ENCODE measurements at places on chromosomes 11 and 22.

GRCh38 chr11:87359401-87359800 lies 321.7 kb downstream of the TMEM135 start:
- DNase-seq: no peak

- DNase-seq: no peak
These were observed 39.9 kb downstream of the CD44 start for GRCh38 chr11:35178873-35179272.

DNA sequence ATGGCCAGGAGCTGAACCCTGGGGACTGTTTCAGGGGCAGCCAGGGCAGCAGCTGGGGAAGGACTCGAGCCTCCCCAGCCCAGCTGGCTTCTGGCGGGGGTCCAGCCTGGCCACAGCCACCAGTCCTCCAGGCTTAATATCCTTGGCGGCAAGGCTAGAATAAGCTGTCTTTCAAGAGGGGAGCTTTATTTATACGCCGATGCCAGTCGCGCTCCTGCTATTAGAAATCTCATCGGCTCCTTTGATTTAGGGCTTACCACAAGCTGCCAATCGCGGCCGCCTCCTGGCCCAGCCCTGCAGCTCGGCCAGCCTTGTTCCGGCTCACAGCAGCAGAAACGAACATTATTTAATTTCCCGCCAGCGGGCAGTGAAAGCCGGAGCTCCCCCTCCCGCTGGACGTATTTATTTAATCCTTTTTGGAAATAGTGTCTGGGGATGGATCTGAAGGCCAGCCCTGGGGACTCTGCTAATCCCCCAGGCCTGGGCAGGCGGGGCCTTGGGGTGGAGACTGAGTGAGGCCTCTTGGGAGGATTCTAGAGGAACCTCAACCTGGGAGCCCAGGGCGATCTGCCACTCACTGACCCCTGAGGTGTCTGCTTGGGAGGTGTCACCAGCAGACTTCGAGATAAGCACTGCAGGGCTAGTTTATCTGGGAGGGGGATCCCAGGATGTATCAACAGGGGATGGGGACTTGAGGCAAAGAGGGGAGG lies 363.1 kb downstream of the MN1 start:
- DNase-seq: no peak

DNA sequence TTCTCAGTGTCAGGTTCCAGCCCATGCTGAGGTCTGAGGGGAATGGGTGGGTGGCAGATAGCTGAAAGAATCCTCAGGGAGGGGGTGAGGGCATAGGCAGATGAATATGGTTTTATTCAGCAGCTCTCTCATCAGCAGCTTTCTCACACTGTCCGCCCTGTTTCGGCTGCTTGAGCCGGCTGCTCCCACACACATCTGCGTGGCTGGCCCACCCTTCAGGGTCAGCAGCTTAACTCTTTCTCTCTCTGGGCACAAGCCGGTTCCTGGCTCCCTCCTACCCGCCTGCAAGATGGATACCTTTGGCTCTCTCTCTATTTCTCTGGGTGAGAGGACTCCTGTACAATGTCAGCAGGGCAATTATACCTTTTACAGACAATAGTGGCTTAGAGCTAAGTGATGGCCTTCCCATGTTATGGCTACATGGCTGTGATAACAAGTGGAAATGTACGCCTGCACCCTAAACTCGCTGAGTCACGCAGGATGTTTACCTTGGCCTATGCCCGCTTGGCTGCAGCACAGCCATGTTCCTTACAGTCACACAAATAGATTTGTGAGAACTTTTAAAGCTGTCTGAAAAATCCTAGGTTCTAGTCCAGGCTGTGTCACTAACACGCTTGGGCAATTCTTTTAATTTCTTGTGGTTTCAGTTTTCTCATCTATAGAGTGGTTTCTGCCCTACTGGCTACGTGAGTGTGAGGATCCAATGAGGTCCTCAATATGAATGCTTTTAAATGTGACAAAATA lies 4.1 kb downstream of the MMP20 start:
- DNase-seq: no peak

- no peak for DNase-seq
These were observed 232.7 kb upstream of the B3GAT1 start for GRCh38 chr11:134644476-134645456.

DNA sequence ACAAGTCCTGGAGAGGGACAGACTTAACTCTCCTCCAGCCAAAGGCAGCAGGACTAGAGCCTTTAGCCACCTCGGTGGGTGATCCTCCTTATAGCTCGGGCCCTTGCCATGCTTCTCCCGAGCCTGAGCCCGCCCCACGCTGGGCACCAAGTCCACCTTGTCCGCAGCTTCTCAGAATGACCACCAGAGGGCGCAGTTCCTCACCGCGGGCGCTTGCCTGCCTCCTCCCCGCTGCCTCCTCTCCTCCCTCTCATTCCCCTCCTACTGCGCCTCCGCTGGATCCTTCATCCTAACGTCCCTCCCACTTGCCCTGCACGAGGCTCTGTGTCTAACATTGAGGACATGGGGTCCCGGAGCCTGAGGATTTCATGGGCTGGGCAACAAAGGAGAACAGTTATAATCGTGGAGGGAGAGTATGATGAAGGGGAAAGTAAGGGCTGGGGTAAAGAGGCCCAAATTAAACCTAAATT lies 11.3 kb upstream of the MOGAT2 start:
- peak; percentile 56 for DNase-seq

DNA sequence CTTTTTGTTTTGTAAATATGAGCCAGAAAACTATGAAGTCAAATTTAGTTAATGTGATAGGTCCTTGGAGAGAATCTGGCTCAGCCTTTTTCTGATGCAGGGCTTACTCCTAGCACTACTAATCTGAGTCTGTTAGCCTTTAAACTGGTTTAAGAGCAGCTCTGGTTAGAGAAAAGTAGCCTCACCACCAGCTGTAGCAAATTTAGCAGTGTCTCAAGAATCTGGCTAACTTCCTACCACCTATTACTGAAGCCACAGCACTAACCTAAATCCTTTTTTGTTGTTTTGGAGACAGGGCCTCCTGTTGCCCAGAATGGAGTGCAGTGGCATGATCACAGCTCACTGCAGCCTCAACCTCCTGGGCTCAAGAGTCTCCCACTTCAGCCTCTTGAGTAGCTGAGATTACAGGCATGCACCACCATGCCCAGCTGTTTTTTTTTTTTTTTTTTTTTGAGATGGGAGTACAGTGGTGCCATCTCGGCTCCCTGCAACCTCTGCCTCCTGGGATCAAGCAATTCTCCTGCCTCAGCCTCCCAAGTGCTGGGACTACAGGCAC lies 13.9 kb downstream of the RBM4B start:
- DNase-seq: no peak

DNA sequence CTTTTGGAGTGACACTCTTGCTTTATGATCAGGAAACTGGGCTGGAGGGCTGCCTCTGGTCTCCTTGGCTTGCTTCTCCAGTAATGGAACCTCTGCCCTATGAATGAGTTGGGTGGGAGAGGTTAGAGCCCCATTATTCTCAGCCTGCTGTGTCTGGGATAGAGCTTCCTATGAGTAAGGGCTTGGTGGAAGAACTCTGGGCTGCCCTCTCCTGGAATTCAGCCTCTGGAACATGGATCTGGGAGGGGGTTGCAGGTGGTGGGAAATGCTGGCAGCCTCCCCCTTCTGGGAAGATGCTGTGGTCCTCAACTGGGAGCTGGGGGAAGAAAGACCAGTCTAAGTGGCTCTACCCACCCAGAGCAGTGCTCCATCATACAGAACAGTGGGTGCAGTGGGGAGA lies 81.8 kb upstream of the SYN3 start:
- DNase-seq: no peak

DNA sequence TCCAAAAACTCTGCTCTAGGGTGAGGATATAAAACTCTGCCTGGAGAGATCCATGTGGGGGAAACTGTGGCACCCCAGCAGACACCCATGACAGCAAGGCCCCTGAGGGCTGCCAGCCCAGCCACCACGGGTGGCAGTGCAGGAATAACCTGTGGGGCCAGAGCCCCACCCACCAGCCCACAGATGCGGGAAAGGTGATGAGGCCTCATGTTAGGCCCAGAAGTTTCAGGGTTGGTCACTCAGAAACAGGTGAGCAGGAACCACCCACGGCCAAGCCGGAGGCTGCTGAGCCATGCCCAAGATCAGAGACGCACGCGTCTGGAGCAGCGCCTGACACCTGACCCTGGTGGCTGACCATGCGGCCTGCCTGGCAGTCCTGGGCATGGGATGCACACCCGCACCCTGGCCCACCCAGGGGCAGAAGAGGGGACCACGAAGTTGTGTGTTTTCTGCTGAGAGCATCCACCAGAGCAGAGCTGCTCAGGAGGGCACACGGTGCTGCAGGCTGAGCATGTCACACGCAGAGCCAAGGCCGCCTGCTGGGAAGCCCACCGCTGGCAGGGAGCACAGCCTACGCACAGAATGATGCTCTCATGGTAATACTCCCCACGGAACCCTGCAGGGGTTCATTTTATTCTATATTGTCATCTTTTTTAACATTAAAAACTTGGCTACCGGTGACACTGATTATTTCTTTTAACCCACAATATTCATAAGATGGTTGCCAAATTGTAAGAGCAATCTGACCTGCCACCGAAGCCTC lies 41.2 kb downstream of the DUSP8 start:
- no peak for DNase-seq

- DNase-seq: peak; percentile 5
These were observed 147.4 kb upstream of the TEAD1 start for GRCh38 chr11:12526789-12527188.

GRCh38 chr11:34870548-34871196 lies 45.5 kb downstream of the APIP start:
- DNase-seq: no peak

- no peak for DNase-seq
These were observed 41.4 kb upstream of the TTLL12 start for GRCh38 chr22:43228330-43228729.

Data from DMS 273 treated with DMSO at 0.1 percent for 48 hours (cell line).